ENCODE measurements at places on chromosomes 13 and 19.

DNA sequence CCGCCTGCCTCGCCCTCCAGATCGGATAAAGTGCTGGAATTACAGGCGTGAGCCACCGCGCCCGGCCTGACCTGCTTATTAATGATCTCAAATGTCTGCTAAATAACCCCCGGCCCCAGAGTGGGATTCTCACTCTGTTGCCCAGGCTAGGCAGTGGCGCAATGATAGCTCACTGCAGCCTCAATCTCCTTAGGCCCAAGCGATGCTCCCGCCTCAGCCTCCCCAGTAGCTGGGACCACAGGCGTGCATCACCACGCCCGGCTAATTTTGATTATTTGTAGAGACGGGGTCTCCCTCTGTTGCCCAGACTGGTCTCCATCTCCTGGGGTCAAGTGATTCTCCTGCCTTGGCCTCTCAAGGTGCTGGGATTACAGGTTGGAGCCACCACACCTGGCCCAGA is 626 bp upstream of the ATP5F1D start:
- DNase-seq: no peak

GRCh38 chr19:19544257-19544953 is 6.3 kb downstream of the CILP2 start:
- no peak for DNase-seq

GRCh38 chr13:50742968-50743367 is 100.5 kb downstream of the DLEU7 start:
- DNase-seq: no peak

- peak; percentile 19 for DNase-seq
Measured at GRCh38 chr19:1025960-1026782, at the start of gene CNN2. TSS of gene CNN2 (plus strand) at chr19:1026608. CDS start at chr19:1026662, 54 bp downstream.

GRCh38 chr19:45865269-45865948 is 1.3 kb downstream of the FOXA3 start:
- no peak for DNase-seq

DNA sequence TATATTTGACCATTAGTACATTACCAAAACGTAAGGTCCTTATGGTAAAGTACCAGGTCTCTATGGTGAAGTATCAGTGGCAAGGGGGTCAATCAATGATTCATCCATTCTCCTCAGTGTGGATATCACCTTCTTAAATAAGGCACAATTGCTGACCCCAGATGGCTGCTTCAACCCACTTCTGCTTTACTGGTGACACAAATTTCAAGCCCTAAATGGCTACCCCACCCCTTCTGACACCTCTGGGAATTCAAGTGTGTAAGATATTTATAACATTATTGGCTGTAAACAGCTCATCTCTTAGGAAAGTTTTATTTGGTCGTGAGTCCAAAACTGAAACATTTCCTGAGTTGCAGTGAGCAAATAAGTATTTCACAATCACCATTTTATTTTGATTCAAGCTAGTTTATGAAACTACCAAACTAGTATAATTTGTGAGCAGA is 7.9 kb upstream of the WBP4 start:
- DNase-seq: no peak

- DNase-seq: no peak
Measured at GRCh38 chr13:62960723-62961122, 1545.1 kb upstream of the PCDH20 start.

- no peak for DNase-seq
Measured at GRCh38 chr13:98879957-98880356, 97.9 kb downstream of the DOCK9 start.

DNA sequence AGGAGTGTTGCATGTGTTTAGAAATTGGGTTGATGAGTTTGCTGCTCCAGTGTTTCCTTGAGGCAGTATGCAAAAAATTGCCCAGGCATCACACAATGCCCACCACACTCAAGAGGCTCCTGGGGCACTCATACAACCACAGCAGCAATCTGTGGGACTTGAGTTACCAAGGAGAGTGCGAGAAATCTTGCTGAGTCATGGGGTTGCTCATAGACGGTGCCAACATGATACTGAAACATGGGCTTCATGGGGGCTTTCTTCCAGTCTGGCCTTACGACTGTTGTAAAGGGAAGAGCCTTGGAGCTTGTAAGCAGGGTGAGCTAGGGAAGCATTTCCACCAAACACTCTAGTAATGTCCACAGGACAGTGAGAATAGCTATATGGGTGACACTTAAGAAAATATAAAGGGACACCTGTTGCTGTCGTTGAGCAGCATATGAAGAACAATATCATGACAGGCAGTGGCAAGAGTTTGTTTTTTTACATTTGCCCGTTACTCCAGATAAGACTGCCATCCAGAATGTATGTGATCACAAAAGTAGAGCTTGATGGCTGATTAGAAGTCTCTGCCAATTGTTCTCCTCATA is 1237.4 kb downstream of the UQCRFS1 start:
- DNase-seq: no peak

DNA sequence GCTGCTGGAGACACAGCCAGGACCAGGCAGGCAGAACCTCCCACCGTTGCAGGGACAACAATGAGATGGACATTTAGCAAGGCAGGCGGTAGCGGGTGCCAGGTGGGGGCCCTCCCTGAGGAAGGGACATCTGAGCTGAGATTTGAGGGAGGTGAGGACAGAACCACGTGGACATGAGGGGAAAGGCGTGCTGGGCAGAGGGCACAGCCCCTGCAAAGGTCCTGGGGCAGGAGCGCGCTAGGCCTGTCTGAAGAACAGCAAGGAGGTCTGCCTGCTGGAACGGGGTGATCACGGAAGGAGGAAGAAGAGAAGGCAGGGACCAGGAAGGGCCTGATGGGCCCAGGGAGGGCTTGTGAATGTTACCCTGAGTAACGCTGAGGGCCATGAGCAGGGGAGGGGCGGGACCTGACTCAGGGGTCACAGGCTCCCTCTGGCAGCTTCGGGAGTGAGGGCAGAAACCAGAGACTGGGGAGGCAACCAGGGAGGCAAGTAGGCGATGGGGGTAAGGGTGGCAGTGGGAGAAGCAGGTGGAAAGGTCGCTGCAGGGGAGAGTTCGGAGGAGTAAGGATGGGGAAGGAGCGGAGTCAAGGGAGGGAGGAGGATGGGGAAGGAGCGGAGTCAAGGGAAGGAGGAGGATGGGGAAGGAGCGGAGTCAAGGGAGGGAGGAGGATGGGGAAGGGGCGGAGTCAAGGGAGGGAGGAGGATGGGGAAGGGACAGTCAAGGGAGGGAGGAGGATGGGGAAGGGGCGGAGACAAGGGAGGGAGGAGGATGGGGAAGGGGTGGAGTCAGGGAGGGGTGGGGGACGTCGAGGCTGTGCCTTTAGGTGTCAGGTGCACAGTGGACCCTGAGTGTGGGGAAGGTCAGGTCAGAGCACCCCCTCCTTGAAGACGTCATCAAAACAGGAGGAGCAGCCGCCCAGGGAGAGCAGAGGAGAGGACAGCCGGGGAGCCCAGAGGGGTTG is 15.7 kb upstream of the B3GNT3 start:
- DNase-seq: no peak

DNA sequence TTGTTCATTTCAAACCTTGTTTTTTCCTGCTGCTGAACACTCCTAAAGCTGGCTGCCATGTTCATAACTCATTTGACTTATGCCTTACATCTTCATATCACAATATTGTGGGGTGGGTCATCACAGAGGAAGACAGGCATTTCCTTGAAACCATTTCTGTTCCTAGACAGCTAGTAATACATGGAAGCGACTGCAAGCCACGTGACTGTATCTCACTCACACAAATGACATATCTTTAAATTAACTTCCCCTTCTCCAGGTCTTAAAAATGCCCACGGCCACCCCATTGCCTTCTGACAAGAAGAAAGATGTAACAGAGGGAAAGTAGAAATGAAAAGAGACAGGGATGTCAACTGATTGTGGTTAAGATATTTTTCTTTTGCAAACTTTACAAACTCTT is 236.8 kb downstream of the LMO7 start:
- no peak for DNase-seq

Data from GOT3 (cell line).